ENCODE measurements at places on chromosomes 2 and 18.

DNA sequence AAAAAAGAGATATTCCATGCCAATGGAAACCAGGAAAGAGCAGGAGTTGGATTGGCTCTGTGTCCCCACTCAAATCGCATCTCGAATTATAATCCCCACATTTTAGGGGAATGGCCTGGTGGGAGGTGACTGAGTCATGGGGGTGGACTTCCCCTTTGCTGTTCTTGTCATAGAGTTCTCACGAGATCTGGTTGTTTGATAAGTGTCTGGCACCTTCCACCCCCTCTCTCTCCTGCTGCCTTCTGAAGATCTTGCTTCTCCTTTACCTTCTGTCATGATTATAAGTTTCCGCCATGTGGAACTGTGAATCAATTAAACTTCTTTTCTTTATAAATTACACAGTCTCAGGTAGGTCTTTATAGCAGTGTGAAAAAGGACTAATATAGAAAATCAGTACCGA, 355.6 kb downstream of the NBAS start:
- no peak for DNase-seq

GRCh38 chr2:32516567-32516966, 111.3 kb upstream of the TTC27 start:
- no peak for DNase-seq

- DNase-seq, result no peak
These were observed 76.7 kb downstream of the RNF144A start for GRCh38 chr2:6993936-6994335.

DNA sequence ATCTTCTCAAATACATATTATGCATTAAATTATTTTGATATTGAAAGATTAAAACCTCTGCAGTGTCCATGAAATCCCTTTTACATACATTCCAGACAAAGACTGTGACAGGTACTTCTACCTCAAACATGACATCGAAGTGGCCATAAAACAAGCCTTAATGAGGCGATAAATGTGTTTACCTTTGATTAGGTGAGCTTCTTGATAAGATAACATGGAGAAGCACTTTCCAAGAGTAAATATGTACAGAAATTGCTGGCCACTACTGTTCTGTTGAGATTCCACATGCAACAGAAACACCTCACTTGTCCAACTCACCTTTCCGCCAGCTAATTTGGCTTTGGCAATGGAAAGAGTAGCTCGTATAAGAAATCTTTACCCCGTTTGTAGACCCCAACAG, 55.2 kb downstream of the ZEB2 start:
- no peak for DNase-seq

GRCh38 chr2:179467111-179467510, 202.5 kb upstream of the SESTD1 start:
- DNase-seq, result no peak

GRCh38 chr2:127416506-127417001, 1.7 kb upstream of the PROC start:
- no peak for DNase-seq

GRCh38 chr18:52499016-52499415, 159.0 kb downstream of the DCC start:
- no peak for DNase-seq

GRCh38 chr18:56711708-56712445, 60.7 kb downstream of the WDR7 start:
- DNase-seq, result no peak

Data from CD4-positive, alpha-beta T cell treated with Interleukin-17A for 1 hour (primary cell).